ENCODE measurements at places on chromosomes 11 and 22.

GRCh38 chr11:75588051-75588481 lies 26.0 kb downstream of the SERPINH1 start:
- DNase-seq, result no peak

GRCh38 chr11:128492903-128493569 lies 94.3 kb downstream of the ETS1 start:
- no peak for DNase-seq

DNA sequence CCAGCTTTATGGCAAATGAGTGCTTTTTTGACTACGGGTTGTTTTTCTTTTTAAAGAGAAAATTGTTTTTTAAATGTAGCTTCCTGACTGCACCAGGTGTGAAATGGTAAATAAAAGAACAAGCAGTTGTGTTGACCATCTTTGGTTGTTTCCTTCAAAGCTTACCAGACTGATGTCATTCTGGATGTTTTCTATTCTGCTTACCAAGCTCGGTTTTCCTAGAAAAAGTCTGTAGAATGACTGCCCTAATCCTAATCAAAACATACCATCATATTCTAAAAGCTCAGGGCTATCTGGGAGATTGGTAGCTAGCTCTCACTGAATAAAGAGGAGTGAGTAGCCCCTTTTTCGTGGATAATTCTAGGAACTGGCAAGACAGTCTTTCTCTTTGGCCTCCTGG lies 77.7 kb downstream of the GAB2 start:
- DNase-seq, result no peak

GRCh38 chr22:32325416-32325801 lies 32.3 kb upstream of the RFPL3 start:
- no peak for DNase-seq

DNA sequence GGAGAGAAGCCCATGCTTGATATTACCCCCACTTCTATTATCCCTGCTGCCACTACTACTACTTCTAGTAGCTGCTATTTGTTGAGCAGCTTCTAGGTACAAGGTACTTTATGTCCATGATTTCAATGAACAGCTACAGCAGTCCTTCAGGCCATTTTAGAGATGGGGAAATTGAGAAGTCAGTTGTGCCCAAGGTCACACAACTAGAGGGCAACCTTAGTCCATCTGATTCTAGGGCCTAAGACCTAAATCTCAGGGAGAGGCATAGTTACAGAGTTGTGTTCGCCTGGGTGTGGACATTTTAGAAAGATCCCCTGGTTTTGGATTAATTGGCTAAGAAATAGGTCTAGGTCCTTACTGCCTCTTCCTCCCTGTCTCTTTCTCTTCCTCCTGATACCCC lies 52.3 kb downstream of the MICAL2 start:
- no peak for DNase-seq

All from ELF-1 (cell line).